Pericardium fibroblast (primary cell): ENCODE measurements at places on chromosomes 4 and X. TPM values are rescaled to one million over a fixed set of nuclear protein-coding genes. Genes with fewer than 3 reads are reported as not detected.

PLAC1 gene
- total RNA-seq, result 0.43 and 0.93 TPM in 2 replicates

PNMA6F gene
- not detected in 2 replicates for total RNA-seq

NAA15 gene
- total RNA-seq, result 16.7 and 22.6 TPM in 2 replicates

HERC5 gene
- 0.23 and 0.34 TPM in 2 replicates for total RNA-seq

CXCL1 gene
- total RNA-seq, result 7.8 and 39.3 TPM in 2 replicates

SHROOM3 gene
- 0.60 and 7.7 TPM in 2 replicates for total RNA-seq

ITM2A gene
- total RNA-seq, result 5.9 and 22.3 TPM in 2 replicates

GIMD1 gene
- not detected in 2 replicates for total RNA-seq

MAGEB2 gene
- not detected in 2 replicates for total RNA-seq

ZNF141 gene
- 3.2 and 4.7 TPM in 2 replicates for total RNA-seq

TRIML1 gene
- total RNA-seq, result not detected in 2 replicates

VCX3B gene
- not detected in 2 replicates for total RNA-seq

PSAPL1 gene
- total RNA-seq, result 0.47 TPM in 1 of 2 replicates, not detected in the other

BMP3 gene
- total RNA-seq, result under 0.01 TPM in 1 of 2 replicates, not detected in the other

ANOS1 gene
- 0.77 and 18.1 TPM in 2 replicates for total RNA-seq

ZNF157 gene
- not detected in 2 replicates for total RNA-seq

FGFRL1 gene
- 36.3 and 44.0 TPM in 2 replicates for total RNA-seq

CDKN2AIP gene
- 10.6 and 22.6 TPM in 2 replicates for total RNA-seq

ABLIM2 gene
- 0.23 and 0.43 TPM in 2 replicates for total RNA-seq

NXT2 gene
- total RNA-seq, result 8.9 and 9.3 TPM in 2 replicates

RENBP gene
- 0.12 and 0.94 TPM in 2 replicates for total RNA-seq

POLN gene
- 1.1 and 1.9 TPM in 2 replicates for total RNA-seq

ZNF275 gene
- total RNA-seq, result 10.3 and 10.6 TPM in 2 replicates

ZBTB49 gene
- 2.0 and 5.4 TPM in 2 replicates for total RNA-seq

ASMT gene
- total RNA-seq, result not detected in 2 replicates

DKK2 gene
- not detected in 2 replicates for total RNA-seq

PNMA5 gene
- total RNA-seq, result not detected in 2 replicates

BMPR1B gene
- 0.70 and 1.8 TPM in 2 replicates for total RNA-seq

PAGE2B gene
- not detected in 2 replicates for total RNA-seq
